ENCODE measurements at places on chromosomes 1 and 21.
A peak's percentile ranks its signal among the peaks of the same experiment; 100 is the strongest.

- no peak for DNase-seq
These were observed 2.8 kb upstream of the SSU72 start for GRCh38 chr1:1577367-1578011.

DNA sequence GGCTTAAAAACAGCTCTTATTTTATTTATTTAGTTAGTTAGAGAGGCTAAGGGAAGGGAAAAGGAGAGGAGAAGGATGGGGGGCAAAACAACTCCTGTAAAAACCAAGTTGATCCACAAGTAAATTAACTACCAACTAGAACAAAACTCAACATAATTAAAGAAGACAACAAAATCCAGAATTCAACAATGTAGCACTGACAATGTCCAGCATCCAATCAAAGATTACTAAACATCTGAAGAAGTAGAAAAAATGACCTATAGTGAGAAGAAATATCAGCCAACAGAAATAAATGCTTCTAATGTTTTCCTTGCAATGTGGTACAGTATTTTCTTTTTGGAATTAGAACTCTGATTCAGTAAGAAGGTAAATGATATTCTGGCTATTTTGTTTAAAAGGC is 160.1 kb downstream of the CDC7 start:
- DNase-seq: no peak

GRCh38 chr1:225450491-225451191 is 22.8 kb upstream of the LBR start:
- no peak for DNase-seq

- no peak for DNase-seq
These were observed 41.5 kb downstream of the USP25 start for GRCh38 chr21:15771311-15771710.

- no peak for DNase-seq
These were observed 1.3 kb downstream of the PARK7 start for GRCh38 chr1:7962636-7963377.

DNA sequence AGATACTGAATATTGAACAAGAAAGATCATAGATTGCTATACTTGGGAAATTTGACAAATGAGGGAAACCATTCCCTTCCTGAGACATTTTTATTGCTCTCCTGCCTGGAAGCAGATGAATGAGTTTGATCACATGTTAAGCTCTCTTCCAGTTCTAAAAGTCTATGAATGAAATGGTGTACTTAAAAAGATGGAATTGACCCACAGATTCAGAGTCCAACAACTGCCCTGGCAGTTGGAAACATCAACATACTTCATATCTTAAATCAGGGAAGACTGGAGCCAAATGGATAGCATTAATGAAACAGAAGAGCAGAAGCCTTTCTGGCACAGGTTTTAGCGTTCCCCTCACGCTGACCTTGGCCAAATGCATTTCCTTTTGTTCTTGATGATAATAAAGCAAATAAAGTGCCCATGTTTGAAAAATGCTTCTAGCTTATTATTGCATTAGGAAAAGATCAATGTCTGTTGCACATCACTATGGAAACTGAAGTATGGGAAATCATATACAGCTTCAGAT is 142.6 kb downstream of the ESRRG start:
- no peak for DNase-seq

- no peak for DNase-seq
These were observed 25.5 kb downstream of the TNFRSF8 start for GRCh38 chr1:12088607-12089006.

DNA sequence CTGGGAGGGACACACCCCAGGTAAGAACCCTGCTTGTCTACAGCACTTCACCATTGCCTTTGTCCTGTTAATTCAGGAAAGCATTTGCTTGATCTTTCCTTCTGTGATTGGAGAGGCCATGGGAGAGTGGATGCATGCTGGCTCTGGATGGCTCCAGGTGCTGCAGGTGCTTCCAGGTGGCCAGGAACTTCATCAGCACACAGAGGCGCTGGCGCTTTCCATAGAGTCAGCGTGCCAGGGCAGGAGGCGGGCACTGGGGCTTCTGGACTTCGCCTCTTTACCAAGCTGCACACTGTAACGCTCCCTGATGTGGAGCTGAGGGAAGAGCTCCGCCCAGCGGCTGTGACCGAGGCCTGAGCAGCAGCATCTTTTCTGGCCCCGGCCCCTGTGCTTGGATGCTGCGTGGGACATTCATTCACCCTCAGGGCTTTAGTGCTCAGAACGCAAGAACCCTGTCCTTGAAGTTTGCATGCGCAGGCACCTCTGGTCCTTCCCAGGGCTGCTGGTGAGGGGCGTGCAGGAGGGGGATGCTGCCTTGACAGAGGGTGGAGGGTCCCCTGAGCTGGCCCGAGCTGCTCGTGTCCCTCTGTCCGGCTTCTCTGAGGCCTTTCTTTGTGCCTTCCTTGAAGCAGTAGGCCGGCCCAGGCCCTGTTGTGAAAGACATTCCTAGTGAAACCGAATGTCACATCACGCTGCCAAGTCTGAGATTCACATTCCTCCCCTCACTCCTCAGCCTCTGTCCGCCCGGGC is 1.6 kb upstream of the MX2 start:
- peak; percentile 44 for DNase-seq

- DNase-seq: no peak
These were observed 16.7 kb downstream of the STYXL2 start for GRCh38 chr1:167110586-167110985.

DNA sequence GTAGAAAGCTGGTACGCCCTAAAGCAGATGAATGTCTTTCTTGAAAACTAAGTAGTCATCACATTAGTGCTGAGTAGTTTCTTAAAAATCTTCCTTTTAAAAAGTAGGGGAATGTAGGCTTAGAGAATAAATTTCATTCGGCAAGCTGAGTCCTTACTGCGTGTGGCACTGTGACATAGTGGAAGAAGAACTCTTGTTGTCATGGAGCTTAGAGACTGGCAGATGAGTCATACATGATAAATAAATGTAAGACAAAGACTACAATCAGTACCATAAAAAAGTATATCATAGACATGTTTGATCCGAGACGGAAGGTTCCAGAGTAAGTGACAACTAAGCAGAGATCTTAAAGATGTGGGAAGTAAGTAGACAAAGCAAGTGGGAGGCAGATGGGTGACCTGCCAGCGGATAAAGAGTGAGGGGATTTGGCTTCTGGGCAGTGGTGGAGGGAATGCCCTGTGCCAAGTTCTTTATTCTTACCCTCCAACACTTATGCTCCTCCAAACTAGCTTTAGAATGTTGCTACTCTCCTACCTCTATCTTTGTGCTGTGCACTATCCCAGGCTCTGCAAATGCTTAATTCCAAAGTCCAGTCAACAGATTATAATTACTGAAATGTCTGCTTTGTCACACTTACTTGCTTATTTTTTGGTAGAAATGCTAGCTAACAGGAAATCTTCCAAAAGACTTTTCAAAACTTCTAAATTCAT is 608.5 kb upstream of the USP24 start:
- no peak for DNase-seq

DNA sequence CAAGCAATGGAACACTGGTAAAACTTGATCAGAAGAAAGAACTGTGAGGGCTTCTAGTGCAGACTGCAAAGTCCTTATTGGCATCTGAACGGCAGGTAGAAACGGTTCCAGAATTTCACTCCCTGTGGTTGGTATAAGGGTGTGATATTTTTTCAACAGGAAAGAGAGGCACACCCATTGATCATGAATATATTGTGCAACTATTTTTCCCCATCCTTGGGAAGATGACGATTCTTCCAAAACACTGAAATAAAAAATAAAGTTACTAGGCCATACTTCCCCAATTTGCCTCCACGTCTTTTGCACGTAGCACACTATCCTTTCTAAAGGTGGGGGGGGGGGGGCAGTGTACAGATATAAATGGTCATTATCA is 49.6 kb downstream of the TARBP1 start:
- DNase-seq: no peak

GRCh38 chr1:17612831-17613230 is 73.3 kb downstream of the ARHGEF10L start:
- no peak for DNase-seq

DNA sequence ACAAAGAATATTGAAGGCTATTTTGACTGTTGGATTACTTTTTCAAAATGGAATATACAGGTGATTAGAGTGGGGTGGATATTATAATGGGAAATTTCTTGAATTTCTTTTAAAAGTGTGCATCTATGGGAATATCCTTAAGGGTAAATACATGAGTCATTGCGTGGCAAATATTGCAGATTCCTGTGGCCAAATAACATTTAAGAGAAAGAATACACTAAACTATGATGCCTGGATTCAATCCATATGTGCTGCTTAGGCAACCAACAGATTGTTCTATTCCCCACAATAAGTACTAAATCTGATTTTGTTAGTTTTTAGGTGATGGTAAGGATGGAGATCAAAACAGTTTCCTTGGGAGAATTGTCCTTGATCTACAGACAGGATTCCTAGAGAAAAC is 119.5 kb downstream of the HMCN1 start:
- no peak for DNase-seq

DNA sequence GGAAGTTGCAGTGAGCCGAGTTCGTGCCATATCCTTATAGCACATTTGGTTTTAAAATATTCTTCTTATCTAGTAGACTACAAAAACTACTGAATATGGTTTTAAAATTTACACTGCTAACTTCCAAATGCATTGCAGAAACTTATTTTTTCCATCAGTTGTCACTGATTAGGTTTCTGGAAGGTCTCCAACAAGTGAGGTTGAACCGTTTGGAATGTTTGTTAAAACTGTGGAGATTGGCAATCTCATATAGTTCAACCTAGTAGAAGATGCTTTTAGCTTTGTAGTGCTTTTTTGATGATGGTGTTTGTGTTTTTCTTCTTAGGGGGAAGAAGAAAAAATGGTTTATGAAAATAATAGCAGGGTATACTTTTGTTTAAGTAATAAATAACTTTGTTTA is 12.9 kb downstream of the CENPF start:
- no peak for DNase-seq

DNA sequence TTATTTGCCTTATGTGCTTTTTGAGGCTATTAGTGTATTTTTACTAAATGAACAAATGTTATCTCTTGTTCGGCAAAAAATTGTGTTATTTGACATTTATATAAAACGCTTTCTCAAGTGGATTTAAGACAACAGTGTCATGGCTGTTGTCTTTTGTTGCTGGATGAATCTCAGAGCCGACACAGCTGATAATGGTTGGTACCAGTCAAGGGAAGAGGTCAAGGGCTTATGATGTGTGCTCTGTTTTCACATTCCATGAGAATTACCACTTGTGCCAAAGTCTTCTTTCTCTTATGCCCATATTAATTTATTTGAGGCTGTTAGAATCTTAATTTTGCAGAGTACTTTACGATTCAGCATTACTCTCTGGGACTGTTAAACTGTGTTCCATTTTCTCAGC is 17.9 kb upstream of the CD101 start:
- DNase-seq: no peak

DNA sequence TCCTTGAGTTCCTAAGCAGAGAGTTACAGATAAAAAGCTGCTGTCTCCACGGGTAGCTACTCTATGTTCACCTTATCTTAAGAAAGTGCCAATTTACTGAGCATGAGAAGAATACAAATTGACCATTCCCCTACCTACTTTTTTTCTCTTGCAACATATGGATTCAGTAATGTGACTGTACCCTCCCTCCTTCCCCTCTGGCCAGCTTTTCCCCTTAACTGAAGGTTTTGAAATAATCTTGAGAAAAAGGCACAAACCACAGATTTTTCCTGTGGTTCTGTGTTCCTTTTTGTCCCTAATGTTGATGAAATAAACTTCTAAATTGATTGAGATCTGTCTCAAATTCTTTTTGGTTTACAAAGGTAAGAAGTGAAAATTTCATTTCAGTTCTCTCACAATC is 2.6 kb upstream of the CD2 start:
- no peak for DNase-seq

GRCh38 chr1:1206376-1206965 is at the start of gene TNFRSF18:
Gene TNFRSF18, minus strand, starts transcription at chr1:1206592. Its CDS starts 21 bp downstream, at chr1:1206571.
- DNase-seq: peak; percentile 36

DNA sequence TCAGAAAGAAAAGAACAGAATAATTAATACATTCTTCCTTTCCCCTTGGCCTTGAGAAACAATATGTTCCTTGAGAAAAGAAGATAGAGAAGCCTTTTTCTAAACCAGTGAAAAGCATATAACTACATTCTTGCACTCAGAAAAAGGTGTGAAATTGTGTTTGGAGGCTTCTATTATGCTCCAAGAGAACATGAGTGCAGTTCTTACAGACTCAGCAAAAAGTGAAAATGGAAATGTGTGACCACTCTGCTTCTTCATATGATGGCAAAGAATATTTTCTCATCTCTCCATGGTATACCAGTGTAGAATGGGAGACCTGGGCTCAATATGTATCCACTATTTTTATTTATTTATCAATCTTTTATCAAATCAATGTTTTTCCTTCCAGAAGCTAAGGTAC is 43.2 kb downstream of the ALG14 start:
- no peak for DNase-seq

DNA sequence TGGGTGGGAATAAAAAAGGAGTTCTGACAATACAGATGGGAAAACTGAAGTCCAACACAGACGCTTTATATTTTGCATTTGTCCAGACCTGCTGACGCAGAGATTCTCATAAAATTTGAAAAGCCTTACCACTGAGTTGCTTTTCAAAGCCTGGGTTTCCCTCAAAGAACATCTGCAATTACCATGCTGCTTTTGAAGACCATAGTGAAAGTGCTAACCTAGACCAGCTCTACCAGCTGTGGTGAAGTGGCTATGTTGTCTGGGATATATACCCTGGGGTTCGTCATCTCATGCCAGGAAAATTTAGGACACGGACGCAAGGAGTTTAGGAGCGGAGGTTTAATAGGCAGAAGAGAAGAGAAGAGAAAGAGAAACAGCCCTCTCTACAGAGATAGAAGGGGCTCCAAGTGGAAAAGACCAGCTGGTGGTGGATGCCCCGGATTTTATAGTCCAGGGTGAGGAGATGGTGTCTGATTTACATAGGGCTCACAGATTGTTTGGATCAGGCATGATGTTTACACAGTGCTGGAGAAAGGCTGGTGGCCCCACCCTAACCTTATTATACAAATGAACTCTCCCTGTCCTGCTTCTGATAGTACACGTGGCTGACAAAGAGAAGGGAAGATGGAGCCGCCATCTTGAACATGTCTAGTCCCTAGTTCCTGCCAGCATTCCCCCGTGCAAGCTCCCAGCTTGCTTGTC is 73.8 kb downstream of the AK4 start:
- DNase-seq: no peak

GRCh38 chr1:67851800-67852199 is 18.5 kb upstream of the GNG12 start:
- no peak for DNase-seq

All from DMS79 (cell line).